Fibroblast of lung (primary cell): ENCODE measurements at places on chromosomes 12 and 14.

- no peaks in the 10 kb centered on the region for H3K27me3 ChIP-seq
- no peak for DNase-seq
- H3K4me1 ChIP-seq: no peaks in the 10 kb centered on the region
- H3K27ac ChIP-seq: no peak overlapping the region
- H3K4me3 ChIP-seq: no peak overlapping the region
These were observed 518.7 kb downstream of the TMEM121 start for GRCh38 chr14:106044949-106045596.

DNA sequence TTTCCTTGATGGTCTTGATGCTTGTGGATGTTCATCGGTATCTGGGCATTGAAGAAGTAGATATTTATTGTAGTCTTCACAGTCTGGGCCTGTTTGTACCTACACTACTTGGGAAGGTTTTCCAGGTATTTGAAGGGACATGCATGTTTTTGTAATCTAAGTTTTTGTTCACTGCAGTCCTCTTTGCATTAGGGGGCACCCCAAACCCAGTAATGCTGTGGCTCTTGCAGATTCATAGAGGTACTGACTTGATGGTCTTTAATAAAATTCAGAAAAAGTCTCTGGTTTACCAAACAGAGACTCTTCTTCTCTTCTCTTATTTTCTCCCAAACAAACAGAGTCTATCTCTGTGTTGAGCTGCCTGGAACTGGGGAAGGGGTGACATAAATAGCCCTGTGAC, 150.9 kb upstream of the SLC16A7 start:
- H3K4me3 ChIP-seq: no peak overlapping the region
- no peaks in the 10 kb centered on the region for H3K4me1 ChIP-seq
- peak; percentile 14 for DNase-seq
- H3K27ac ChIP-seq: no peak overlapping the region
- no peaks in the 10 kb centered on the region for H3K27me3 ChIP-seq
- no peaks in the 10 kb centered on the region for H3K36me3 ChIP-seq

DNA sequence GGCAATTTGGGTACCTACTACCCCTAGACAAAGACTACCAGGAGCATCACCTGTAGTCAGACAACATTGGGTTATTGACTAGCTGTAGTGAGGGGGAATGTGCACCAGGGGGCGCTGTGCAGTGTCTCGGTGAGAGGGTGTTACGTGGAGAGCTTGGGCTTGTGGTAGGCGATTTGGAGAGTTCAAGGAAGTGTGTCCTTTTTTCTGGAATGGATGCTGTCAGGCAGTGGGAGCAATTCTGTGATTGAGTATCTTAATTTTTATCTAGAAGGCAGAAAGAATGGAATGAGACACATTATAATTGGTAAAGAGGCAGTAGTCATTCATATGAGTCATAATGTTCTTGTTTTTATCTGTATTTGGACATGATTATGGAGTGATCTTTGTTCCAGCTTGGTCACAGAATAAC, 187.7 kb downstream of the GALC start:
- no peak overlapping the region for H3K4me3 ChIP-seq
- H3K36me3 ChIP-seq: no peaks in the 10 kb centered on the region
- no peaks in the 10 kb centered on the region for H3K27me3 ChIP-seq
- H3K4me1 ChIP-seq: no peaks in the 10 kb centered on the region
- peak; percentile 74 for DNase-seq

GRCh38 chr12:49937639-49938300, 12.8 kb upstream of the AQP2 start:
- no peaks in the 10 kb centered on the region for H3K36me3 ChIP-seq
- no peak overlapping the region for H3K4me3 ChIP-seq
- no peaks in the 10 kb centered on the region for H3K27me3 ChIP-seq
- no peak for DNase-seq
- H3K27ac ChIP-seq: no peak overlapping the region

GRCh38 chr12:88298014-88298682, 156.0 kb downstream of the TMTC3 start:
- no peaks in the 10 kb centered on the region for H3K27me3 ChIP-seq
- DNase-seq: no peak
- H3K4me1 ChIP-seq: peaks cover 17% of the 10 kb centered on the region

- H3K4me1 ChIP-seq: no peaks in the 10 kb centered on the region
- no peak overlapping the region for H3K4me3 ChIP-seq
- H3K27ac ChIP-seq: no peak overlapping the region
- no peak for DNase-seq
- H3K36me3 ChIP-seq: no peaks in the 10 kb centered on the region
These were observed 11.7 kb upstream of the NGDN start for GRCh38 chr14:23457587-23458445.
